ENCODE measurements at places on chromosomes 1 and 21. TPM values are rescaled to one million over a fixed set of nuclear protein-coding genes. Genes with fewer than 3 reads are reported as not detected.

Gene DVL1
- total RNA-seq = 153 TPM

Gene SIPA1L2
- total RNA-seq = 37.5 TPM

Gene PWP2
- 4.6 TPM for total RNA-seq

Gene FCRL6
- total RNA-seq = not detected

Gene CYP4B1
- 7.5 TPM for total RNA-seq

Gene PGLYRP4
- not detected for total RNA-seq

Gene STIL
- total RNA-seq = 12.1 TPM

Gene CLDN14
- not detected for total RNA-seq

Gene RASSF5
- 7.0 TPM for total RNA-seq

Gene PRDM15
- 10.0 TPM for total RNA-seq

Gene ARTN
- 1.2 TPM for total RNA-seq

Gene BRWD1
- total RNA-seq = 50.7 TPM

Gene CHIA
- total RNA-seq = 8.1 TPM

Gene UTS2
- not detected for total RNA-seq

Gene LCE6A
- not detected for total RNA-seq

Gene TTLL7
- 25.5 TPM for total RNA-seq

Gene SUSD4
- not detected for total RNA-seq

Gene SGIP1
- total RNA-seq = 27.5 TPM

Gene VWA1
- total RNA-seq = 18.7 TPM

Gene IGSF3
- total RNA-seq = 25.7 TPM

Gene TEX38
- total RNA-seq = not detected

Gene FRRS1
- total RNA-seq = 4.9 TPM

Gene PLEKHG5
- total RNA-seq = 7.5 TPM

Gene GREM2
- 10.5 TPM for total RNA-seq

Gene TMEM200B
- not detected for total RNA-seq

Gene ELOVL1
- 36.2 TPM for total RNA-seq

Gene LAD1
- 46.6 TPM for total RNA-seq

Gene DPT
- 33.3 TPM for total RNA-seq

Gene RXFP4
- 50.4 TPM for total RNA-seq

Gene ASCL5
- total RNA-seq = not detected

Gene SLC6A17
- total RNA-seq = 0.37 TPM

Gene KRTAP10-10
- not detected for total RNA-seq

Gene HES3
- total RNA-seq = not detected

Gene ITPKB
- 38.8 TPM for total RNA-seq

Gene C1orf198
- total RNA-seq = 69.3 TPM
